ENCODE measurements at places on chromosomes 1 and 21.

DNA sequence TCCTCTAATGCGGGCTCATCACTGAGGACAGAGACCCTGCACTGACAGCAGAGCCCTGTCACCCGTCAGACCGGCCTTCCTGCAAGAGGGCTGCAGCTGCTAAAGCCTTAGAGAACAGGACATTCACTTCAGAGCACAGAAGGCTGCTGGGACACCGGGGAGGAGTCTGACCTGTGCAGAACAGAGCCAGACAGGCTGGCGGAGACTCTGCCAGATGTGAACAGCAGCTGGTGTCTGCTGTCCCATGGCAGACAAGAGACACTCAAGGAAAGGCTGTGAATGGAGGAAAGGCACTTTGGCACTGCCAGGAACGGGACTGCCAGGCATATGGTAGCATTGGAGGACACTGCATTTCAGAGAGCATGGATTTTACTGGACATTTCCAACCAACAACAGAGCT, 21.4 kb downstream of the MRAP start:
- DNase-seq: no peak

DNA sequence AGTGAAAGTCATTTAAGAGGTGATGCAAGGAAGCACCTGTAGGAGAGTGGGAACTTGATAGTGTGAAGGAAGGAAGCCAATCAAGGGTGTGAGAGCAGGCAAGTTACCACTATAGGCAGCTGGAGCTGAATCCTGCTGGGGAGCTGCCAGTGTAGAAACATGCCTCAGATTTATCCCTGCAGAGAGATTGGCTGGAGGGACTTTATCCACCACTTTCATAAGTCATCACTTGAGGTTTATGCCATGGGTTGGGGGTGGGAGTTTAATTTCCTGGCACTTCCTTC, 443.6 kb downstream of the PLPP3 start:
- DNase-seq: no peak

DNA sequence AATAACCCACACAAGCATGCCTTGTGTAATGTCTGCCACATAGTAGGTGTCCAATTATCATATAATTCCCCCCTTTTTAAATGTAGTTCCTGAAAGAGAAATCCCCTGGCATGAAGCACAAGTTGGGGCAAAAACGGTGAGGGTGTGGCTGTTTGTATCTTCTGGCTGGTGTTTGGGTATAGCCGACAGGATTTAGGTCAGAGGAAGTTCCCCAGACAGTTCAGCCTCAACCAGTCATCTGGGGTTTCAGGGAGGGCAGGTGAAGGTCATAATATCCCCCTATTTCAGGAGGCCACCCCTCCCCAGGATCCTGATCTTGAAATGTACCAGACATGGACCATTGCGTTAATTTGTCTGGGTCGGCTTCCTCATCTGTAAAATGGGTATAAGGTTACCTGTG, 29.1 kb upstream of the JUN start:
- DNase-seq: no peak

GRCh38 chr1:80827666-80828065, 973.1 kb upstream of the ADGRL2 start:
- DNase-seq: no peak

DNA sequence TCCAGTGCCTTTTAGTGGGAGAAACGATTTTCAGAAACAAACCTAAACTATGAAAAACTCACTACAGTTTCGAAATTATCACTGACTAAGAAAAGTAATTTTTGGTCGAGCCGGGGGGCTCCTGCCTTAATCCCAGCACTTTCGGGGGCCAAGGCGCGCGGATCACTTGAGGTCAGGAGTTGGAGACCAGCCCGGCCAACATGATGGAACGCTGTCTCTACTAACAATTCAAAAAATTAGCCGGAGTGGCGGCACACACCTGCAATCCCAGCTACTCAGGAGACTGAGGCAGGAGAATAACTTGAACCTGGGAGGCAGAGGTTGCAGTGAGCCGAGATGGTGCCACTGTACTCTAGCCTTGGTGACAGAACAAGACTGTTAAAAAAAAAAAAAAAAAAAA, 3.0 kb downstream of the CFHR3 start:
- no peak for DNase-seq

- no peak for DNase-seq
These were observed 34.6 kb downstream of the COQ8A start for GRCh38 chr1:226974544-226975258.

GRCh38 chr1:36239941-36240637, 15.8 kb downstream of the THRAP3 start:
- DNase-seq: no peak

DNA sequence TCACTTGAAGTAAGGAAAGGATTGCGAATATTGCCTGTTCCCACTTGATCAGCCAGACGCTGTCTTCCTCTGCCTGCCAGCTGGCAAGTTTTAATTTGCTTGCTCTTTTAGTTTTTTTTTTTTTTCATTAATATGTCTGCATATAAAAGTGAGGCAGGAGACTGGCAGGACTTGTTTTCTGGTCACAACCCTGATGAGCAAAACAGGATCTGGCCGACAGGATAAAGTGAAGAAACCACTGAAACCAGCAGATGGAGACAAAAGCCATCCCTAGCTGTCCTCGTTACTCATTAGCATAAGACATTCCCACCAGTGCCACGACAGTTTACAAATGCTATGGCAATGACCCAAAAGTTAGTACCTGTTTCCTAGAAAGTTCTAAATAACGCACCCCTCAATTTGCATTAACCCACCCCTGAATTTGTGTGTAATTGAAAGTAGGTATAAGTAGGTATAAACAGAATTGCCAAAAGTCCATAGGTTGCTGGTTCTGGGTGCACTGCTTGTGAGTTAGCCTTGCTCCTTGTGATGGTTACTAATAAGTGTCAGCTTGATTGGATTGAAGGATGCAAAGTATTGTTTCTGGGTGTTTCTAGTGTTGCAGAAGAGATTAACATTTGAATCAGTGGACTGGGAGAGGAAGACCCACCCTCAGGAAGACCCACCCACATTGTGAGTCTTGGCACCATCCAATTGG, 60.8 kb downstream of the ZNF684 start:
- no peak for DNase-seq

GRCh38 chr1:218459878-218460711, 115.0 kb downstream of the TGFB2 start:
- peak; percentile 73 for DNase-seq

DNA sequence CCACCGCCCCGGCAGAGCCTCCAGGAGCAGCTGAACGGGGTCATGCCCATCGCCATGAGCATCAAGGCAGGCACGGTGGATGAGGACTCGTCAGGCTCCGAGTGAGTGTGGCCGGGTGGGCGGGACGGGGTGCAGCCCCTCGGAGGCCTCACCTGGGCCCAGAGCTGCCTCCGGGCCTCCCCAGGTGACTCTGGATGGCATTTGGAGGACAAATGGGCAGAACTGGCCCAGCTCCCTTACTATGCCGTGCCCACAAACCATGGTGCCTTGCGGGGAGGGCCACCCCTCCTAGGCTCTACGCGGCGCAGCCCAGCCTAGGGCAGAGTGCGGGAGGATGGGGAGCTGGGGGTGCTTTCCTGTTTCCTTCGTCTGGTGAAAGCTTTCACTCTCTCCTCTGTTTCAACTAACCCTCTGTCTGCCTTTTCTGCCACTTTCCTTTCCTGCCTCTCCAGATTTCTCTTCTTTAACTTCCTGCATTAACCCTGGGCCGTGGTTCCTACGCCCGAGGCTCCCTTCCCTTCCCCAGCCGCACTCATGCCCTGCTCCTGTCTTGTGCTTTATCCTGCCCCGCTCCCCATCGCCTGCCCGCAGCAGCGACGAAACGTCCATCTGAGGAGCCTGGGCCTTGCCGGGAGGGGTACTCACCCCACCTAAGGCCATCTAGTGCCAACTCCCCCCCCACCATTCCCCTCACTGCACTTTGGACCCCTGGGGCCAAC, 9.2 kb downstream of the PSRC1 start:
- DNase-seq: no peak

- no peak for DNase-seq
These were observed 541.7 kb downstream of the SMYD3 start for GRCh38 chr1:245965398-245965797.

DNA sequence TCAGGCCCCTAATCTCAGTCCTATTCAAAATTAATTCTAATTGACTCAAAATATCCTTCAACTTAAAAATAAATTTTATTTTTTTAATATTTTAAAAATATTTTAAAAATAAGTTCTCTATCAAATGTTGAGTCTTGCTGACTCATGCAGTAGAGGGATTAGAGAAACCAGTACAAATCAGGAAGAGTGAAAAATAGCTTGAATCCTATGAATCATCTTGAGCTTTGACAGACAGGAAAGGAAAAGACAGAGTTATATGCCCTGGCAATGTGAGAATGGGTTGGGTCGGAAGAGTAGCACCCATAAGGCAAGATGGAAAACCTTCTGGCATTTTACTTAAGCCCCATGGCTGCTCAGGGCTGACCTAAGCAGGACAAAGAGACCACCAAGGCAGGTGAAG, 346.6 kb upstream of the RUNX1 start:
- peak; percentile 17 for DNase-seq

DNA sequence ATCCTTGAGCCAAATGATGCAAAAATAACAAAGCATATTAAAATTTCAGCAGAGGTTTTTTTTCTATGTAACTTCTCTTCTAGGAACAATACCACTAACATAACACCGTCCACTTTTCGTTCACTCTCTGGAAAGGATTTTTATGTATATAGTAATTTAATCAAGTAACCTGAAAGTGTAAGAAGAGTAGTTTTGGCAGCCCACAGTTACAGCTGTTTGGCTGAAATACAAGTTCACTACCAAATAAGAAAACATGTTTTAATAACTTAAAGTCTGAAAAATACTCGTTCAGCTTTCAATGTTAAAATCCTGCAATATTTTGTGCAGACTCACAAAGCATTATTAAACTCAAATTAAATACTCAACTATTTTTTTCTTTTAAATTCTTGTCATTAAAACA, 896.8 kb upstream of the ADGRL4 start:
- no peak for DNase-seq

DNA sequence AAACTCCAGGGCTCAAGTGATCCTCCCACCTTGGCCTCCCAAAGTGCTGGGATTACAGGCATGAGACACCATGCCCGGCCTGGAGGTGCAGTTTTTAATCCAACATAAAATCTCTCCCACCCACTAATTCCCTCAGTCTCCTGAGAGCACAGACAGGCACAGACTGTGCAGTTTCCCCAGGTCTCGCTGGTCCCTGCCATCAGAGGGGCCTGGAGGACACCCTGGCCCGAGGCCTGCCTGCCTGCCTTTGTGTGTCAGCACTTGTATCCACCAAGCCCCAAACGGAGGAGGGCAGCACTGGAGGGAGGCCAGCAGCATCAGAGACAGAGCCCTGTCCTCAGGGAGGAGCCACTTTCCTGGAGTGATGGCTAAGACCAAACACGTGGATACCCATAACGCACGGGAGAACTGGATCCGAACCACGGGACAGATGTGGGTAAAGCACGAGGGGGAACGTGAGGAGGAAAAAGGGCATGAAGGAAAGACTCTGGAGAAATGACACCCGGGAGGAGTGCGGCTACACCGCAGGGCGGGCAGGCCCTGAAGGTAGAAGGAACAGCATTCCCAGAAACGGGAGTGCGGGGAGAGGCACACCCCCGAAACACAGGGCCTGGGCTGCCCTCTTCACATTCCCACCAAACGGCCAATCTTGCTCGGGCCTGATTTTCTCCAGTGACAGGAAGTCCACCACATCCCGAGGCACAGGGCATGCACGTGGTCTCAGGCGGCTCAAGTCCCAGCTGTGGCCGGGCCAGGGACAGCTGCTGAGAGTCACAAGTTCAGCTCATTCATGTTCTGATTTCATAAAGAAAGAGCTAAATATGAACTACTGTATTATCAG, 29.7 kb downstream of the NPHP4 start:
- DNase-seq: no peak

GRCh38 chr1:172742599-172743500, 83.9 kb downstream of the FASLG start:
- DNase-seq: no peak

DNA sequence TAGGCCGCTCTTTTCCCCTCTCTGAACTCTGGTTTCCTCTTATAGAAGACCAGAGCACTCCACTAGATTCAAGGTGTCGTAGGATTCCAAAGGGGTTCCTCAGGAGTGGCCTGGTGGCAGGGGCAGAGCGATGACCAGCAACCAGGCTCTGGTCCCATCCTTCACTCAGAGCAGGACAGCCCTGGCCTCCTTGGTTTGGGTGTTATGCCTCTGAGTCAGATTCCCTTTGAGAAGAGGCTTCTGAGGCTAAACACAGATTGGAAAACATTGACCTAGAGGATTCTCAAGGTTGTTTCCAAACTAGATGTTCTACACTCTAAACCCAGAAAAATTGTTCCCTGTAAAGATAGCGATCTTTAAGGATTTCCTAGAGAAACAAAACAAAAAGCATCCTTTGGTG, 49.8 kb upstream of the IKBKE start:
- no peak for DNase-seq

DNA sequence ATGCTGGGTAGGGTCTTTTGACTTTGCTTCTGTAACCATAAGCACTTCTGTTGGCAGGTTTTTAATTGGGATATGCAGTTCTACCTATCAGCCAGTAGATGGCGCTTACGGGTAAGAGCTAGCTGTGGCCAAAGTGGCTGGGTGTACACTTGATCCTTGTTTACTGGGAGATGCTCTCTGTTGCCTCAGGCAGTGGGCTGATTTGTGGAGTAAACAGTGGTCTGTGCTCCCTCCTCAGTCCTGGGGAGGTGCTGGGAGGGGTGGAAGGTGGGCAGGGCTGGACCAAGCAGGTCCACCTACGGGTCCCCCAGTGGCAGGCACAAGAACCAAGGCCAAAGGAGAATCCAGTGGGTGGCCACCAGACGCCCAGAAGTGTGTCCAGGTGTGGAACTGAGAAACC, 43.4 kb downstream of the RALGPS2 start:
- no peak for DNase-seq

GRCh38 chr1:184254849-184255248, 132.0 kb upstream of the C1orf21 start:
- DNase-seq: no peak
